ENCODE measurements at places on chromosomes 5 and 9. TPM values are rescaled to one million over a fixed set of nuclear protein-coding genes. Genes with fewer than 3 reads are reported as not detected.

The DAB2 gene
- 161 TPM for total RNA-seq

The WNT8A gene
- not detected for total RNA-seq

The GMCL2 gene
- total RNA-seq, result under 0.01 TPM

The SEMA5A gene
- total RNA-seq, result 17.7 TPM

DNA sequence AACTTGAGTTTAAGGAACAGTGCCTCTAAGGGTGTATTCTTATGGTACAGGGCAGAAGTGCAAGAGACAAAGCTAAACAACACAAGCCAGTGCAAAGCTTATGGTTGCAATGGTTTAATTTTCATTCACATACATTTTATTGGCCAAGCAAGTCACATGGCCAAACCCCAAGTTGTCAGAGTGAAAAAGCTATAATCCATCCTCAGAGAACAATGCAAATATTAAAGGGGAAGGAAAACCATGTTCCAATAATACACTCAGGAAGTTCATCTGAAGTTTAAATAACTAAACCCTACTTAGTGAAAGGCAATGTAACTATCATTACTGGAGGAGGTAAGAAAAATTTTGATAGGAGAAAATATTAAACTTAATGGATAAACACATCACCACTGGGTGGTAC, 26.6 kb upstream of the TLR4 start:
- DNase-seq, result no peak

DNA sequence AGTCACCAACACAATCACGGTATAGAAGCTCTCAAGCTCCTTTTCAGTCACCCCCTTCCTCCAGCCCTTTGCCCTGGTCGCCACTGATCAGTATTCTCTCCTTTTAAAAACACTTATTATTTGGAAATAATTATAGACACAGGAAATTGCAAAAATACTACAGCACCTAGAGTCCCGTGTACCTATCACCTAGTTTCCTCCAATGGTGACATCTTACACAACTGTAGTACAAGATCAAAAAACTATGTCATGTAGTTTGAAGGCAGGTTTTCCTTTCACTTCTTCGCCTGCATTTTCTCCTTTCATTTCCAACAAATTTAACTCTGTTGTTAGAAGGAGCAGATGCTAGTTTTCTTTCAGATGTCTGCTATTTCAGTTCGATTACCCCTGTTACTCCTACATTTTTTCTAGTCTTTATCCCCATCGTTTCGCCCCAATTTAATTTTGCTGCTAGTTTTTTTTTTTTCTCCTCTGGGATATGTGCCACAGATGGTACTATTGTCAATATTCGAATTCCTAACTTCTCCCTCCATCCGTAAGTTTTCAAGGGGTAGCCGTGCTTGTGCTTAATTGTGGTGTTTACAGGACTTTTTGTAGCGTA, 612 bp upstream of the ATG10 start:
- peak; percentile 20 for DNase-seq

GRCh38 chr5:116938488-116938887, 363.9 kb upstream of the SEMA6A start:
- no peak for DNase-seq

- peak; percentile 57 for DNase-seq
Observed at GRCh38 chr9:92664394-92665152, 5.4 kb downstream of the IPPK start.

Data from fibroblast of lung (primary cell).